ENCODE measurements at places on chromosomes 7 and 10.

GRCh38 chr10:126843299-126843934 is 61.8 kb upstream of the DOCK1 start:
- no peak for DNase-seq

DNA sequence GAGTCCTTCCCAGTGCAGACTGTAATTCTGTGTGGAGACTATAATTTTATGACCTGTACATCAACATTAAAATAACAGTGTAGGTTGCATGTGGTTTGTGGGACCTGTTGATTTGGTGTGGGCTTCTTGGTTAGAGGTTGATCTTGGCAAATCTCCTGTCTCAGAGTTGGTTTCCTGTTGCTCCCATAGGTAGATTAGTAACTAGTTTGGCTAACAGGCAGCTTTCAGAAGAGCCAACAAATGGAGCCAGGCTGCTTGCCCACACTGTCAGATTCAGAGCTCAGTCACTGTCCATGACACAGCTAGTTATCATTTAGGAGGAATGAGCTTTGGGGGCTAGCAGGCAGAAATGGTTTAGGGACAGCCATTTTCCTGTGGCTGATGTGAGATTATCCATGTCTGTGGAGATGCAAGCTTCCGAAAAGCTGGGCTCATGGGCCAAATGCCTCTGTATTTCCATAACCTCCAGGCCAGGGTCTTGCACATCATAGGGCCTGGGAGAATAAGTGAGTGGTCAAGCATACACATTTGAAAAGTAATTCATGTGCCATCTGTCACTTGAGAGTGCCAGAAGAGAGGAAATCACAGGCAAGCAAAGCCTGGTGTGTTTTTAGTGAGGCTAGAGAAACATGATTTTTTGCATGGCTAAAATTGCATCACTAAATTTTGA is 33.4 kb downstream of the CCM2 start:
- no peak for DNase-seq

- DNase-seq, result no peak
Observed at GRCh38 chr10:32244421-32245207, 102.3 kb downstream of the EPC1 start.

DNA sequence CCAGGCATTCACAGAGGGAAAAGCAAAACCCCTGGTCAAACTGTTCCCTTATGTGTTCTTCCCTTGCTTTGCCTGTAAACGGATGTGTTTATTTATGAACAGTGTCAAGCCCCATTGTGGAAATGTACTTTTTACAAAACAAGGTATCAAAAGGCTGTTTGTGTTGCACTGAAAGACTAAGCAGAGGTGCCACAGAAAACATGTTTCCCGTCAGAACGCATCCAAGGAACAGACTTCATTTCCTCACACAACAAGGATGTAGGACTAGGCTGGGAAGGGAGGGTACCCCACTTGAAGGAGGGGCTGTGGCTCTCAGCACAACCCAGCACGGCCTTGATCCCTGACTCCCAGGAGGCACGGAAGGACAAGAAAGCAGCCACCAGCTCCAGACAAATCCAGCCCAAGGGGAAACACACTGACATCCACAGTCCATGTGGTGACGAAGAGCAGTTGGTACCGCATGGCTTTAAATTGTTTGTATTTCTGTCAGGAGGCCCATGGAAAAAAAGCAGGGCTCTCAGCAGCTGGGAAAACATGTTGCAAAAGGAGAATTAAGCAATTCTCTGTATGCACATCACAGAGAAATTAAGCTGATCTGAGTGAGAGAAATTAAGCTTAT is 85.6 kb downstream of the RNF216 start:
- DNase-seq, result no peak

DNA sequence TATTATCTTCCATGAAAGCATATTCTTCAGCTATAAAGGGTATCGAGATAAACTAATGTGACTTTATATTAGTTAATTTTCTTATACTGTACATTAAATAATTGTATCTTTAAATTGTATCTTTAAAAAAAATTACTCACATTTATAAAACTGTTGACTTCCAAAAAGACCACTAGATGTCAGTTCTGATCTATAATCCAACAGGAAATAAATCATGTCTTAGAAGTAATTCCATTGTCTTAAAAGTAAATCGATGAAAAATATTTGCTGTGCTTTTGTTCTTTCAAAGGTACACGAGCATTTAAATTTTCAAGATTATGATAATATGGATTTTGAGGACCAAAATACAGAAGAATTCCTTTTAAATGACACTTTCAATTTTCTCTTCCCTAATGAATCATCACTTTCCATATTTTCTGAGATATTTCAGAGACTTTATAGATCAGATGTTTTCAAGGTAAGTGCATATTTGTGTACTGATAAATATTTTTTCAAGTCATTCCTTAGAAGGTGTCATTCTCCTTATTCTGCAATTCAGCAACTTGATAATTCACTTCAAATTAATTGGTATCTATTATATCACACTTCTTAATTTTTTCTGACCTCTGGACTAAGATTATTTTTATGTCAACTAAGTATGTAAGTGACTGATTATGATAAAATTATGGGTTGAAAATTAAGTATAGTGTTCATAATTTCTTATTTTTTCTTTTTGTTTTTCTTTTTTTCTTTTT is 138.5 kb downstream of the CPED1 start:
- no peak for DNase-seq

GRCh38 chr7:122143376-122143750 is 686 bp downstream of the AASS start:
- peak; percentile 51 for DNase-seq

- no peak for DNase-seq
Observed at GRCh38 chr7:7681191-7681935, 37.0 kb downstream of the RPA3 start.

DNA sequence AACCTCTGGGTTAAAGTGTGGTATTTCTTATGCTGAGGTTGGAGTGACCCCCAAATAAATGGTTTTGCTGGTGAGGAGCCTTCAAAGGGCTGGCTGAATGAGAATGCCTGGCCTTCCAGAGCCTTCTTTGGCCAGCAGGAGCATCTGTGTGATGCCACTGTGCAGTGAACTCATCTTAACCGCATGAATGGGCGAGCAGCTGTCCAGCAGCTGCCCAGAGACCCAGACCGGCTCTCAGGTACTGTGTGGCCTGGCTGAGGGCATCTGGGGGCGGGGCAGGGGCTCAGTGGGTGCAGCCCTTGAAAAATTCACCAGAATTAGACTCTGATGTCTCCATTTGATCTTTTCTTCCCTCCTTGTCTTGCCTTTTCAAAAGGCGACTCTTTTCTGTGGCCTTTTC is 59.0 kb downstream of the SYPL1 start:
- DNase-seq, result no peak

- DNase-seq, result no peak
Observed at GRCh38 chr10:3761021-3761686, 23.9 kb downstream of the KLF6 start.

GRCh38 chr7:46003161-46003560 is 82.1 kb upstream of the IGFBP3 start:
- no peak for DNase-seq

DNA sequence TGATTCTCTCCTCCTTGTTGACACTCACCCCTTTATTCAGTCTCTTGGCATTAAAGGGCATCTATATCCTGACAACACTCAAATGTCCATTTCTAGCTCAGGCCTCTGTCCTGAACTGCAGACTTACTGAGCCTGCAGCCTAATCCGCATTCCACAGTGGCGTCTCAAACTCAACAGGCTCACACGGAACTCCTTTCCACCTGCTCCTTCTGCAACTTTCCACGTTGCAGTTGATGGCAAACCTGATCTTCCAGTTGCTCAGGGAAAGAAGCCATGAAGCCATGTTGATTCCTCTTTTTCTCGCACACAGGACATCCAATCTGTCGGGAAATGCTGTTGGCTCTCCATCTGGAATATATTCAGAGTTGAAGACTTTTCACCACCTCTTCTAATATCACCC is 522.4 kb downstream of the CCSER2 start:
- DNase-seq, result no peak

DNA sequence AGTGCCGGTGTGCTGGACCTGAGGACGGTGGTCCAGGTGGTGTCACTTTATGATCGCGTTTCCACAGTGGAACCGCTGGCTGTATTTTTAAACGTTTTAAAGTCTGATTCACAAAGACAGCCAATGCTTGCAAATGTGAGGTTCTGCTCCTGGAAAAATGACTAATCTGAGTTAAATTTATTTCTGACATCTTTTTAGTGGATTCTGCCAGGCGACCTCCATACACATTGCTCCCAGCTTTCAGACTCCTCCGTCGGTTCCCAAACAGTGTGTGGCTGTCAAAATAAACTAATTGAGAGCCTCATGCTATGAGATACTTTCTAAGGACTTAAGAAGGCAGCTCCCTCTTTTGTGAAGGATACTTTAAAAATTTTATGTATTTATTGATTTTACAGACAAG is 12.7 kb upstream of the TTYH3 start:
- DNase-seq, result no peak

- DNase-seq, result no peak
Observed at GRCh38 chr10:88555190-88555908, 27.8 kb downstream of the RNLS start.

DNA sequence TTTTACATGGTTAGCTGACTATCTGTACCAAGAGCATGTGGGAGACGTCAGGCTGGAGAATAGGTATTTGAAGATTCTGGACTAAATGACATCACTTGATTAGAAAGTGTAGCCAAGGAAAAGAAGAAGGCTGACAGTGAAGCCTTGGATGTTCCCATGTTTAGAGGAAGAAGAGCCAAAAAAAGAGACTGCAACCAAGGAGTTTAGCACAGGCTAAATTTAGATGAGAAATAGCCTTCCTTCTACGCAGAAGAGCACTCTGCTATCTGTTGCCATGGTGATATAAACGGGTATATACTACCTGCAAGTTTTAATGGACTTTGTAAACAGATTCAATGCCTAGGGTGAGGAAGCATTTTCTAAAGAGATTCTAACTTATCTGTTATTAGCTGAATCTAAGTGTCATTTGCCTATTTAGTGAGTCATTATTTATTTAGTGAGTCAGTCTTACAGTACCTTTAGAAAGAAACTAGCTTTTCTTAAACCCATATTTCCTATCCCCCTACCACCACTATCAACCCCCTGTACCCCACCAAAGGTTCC is 69.8 kb downstream of the CDK6 start:
- no peak for DNase-seq
